Mammary epithelial cell (primary cell): ENCODE measurements at places on chromosomes 11 and 22.

DNA sequence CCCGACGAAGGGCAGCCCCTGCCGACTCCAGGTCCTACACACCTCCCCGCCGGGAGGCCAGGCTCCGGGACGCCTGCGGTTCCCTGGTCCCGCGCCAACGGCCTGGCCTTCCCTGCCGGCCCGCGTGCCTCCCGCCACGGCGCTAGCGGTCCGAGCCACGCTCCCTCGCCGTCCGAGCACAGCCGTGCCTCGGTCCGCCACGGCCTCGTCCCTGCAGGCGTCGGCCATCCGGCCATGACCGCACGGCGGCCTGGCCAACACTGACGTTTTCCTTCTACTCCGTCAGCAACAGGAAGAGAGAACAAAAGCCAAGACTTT, 532 bp downstream of the EIF4G2 start:
- no peak for DNase-seq

GRCh38 chr22:47572443-47572842, 810.0 kb downstream of the TBC1D22A start:
- DNase-seq = no peak

DNA sequence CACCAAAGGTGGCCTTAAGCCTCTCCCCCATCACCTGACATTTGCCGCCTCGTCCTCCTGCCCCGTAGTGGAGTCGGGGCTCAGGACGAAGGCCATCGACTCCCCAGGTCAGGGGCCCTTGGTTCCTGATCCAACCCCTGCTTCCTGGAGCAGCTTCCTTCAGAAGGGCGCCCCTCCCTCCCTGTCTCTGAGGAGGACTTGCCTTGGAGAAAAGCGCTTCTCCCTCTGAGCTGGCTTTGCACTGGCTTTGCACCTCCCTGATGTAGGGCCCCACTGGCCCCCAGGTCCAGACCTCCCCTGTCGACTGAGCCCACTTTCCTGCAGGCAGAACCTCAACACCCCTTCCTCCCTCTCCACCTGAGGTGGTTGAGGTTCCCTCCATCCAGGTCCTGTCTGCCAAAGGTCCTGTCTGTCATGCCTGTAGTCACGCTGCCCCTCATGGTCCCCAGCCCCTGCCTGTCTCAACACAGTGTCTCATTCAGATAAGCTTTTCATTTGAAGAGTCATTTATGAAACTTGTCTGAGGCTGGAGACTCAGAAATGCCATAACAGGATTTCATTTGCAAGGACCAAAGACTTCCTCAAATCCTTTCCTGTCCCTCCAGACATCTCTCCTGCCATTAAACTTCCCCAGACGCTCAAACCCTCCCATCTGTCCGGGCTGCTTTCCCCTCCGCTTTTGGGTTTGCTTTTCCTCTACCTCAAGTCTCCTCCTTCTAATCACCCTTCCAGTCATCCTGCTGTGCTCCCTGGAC, 78.4 kb downstream of the MYO7A start:
- DNase-seq = no peak

DNA sequence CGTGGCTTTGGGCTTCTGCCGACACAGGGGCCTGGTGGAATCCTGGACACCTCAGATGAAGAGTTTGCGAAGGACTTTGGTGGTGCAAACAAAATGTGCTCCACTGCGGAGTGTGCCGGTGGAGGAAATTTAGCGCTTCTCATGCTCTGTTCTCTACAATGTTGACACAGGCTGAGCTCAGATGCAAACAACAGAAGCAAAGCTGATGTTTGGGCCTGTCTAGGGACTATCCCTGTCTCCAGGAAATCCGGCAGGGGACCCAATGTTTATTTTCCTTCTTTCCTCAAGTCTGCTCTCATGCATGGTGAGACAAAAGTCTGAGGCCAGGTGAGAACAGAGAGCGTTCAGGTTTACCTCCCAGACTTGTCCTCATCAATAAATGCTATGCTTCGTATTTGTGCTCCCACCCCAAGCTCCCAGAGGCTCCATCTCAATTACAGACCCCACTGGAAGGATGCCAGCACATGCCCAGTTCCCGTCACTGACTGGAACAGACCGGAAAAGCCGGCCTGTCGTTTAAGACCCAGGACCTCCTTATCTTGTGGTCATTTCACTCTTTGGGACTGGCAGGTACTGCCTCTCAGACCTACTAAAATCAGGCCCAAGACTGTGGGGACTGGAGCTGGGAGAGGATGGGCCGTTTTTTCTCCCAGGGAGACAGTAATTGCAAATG, 105.7 kb upstream of the B3GAT1 start:
- DNase-seq = no peak

DNA sequence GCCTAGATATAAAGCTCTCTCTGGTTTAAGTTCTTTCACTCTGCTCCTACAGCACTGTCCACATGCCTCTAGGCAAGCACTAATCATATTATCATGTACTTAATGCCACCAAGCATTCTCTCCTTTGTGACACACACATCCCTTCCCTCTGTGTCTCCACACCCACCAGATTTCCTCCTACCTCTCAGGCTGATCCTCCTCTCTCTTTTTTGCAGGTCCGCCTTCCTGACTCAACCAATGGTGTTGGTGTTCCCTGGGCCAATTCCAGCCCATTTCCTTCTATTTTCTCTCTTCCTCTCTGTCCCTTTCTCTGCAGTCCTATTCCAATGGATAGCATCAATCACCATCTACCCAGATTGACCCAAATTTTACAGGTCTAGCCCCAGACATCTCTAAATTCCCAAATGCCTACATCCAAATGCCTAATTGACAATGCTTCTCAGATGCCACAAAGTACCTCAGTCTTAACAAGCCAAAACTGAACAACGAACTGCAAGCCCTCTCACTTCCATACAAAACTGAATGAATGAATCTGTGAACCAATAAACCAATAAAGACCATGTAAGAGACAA, 504 bp upstream of the ZNF215 start:
- peak; percentile 49 for DNase-seq

DNA sequence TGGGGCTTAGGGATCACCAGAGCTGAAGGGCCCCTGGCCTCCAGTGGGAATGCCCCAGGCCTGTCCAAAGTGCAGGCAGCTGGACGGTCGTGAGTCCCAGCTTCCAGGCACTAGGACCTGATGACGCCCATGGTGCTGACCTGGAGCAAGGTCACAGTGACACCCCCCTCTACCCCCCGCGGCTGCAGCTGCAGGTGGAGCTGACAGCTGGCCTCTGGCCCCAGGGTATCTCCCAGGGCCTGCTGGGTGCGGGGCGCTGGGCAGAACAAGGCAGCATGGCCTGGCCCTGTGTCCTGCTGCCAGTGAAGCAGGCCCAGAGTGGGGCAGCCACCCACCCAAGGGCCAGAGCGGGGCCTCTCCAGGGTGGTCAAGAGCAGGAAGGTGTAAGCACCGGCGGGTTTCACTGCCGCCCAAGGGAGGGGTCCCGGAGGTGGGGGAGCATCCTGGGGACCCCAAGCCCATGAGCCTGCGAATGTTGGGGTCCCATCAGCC, 553 bp upstream of the TCIRG1 start:
- DNase-seq = no peak

- DNase-seq = peak; percentile 58
These were observed 592 bp upstream of the NLRX1 start for GRCh38 chr11:119167933-119168332.
